ENCODE measurements at places on chromosomes 7 and 10.

DNA sequence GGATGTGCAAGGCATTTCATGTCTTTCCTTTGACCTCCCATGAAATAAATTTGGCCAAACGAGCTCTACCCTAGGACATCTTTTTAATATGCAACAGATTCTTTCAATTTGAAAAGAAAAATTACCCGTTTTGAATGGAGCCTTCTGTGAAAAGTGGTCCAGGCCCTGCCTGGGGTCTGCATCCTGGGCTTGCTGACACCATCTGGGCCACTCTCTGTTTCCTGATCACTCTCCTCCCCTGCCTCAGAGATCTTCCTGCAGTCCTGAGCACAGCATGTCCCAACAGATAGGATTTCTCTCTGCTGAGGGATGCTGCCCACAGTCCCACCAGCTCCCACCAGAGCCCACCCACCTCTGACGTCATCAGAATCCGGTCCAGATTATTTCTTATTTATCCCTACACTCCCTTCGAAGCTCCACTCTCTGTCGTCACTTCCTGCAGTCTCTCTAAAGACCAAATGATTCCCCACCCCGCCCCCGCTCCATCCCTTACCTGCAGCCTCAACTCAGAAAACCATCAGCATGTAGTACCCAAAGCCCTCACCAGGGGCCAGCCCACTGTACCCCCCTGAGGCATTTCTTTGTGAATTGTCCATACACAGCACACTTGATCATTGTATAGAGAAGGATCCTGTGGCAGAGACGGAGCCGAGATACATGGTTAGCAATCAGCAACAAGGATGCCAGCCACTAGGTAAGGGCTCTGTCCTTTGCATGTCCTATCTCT lies 192.1 kb upstream of the MGMT start:
- peak; percentile 5 for DNase-seq

- DNase-seq = no peak
Measured at GRCh38 chr7:128812514-128813168, 17.6 kb upstream of the FLNC start.

DNA sequence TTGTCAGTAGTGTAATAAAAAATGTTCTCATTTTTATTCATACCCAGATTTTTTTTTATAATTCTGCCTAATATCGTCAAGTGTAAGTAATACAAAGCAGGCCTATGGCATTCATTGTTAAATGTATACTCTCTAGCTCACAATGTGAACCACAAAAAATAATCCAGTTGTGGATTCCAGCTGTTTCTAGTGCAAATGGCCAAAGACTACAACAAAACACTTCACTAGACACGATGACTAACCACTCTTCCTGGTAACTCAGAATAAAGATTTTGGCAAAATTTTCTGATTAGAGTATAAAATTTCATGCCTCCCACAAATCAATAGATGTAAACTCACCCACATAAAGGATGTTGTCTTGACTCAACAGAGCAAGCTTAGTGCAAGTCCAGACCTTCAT lies 396.6 kb downstream of the DGKB start:
- DNase-seq = no peak

GRCh38 chr7:49639068-49639593 lies 134.3 kb upstream of the VWC2 start:
- DNase-seq = no peak

DNA sequence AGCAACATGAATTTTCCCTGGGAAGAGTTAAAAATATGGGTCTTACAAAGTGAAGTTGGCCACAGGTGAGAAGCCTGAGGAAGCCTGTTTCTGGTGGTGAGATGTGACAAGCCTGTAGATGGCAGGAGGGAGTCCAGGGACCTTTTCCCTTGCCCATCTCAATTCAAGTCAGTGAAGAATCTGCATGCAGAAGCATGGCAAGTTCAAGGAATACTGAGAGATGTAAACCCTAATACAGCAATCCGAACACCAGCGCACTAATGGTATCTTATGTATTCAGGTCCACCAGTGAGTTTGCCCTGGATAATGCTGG lies 73.6 kb downstream of the RHOBTB1 start:
- no peak for DNase-seq

DNA sequence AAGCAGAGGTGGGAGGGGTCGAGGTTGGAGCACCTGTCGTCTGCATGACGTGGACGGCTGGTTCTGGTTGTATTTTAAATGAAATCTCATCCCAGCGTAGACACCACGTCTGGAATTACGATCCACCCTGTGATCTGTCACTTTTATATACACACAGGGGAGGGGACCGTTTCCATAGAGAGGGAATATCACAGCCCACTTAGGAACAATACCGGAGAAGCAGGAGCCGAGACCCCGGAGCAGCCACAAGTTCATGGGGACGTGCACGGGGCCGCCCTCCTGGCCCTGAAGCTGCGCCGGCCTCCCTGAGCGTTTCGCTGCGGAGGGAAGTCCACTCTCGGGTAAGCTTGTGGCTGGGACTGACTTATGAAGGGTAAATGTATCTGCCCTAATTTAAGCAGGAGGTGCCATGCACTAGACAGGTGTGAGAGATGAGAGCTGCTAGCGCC lies at the start of gene UCN3:
Gene UCN3, plus strand, starts transcription at position 77 of the 449 bp plus-strand sequence. CDS start 8,755 bp downstream, outside the sequence.
- DNase-seq = no peak

DNA sequence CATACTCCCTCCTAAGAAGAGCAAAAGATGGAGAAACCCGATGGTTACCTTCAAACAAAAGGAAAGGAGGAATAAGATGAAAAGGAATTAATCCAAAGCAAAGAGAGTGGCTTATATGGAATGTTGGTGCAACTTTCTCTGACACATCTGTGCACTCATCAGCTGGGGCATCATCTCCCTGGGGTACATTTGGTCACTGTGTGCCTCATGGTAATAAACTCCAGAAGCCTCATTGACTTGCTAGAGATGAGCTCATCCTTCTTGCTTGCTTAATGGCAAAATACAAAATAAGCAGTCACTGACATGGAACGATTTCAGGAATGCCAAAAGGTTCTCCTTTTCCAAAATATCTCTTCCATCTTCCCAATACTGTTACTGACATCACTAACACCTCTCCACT lies 22.5 kb downstream of the CAV1 start:
- no peak for DNase-seq

DNA sequence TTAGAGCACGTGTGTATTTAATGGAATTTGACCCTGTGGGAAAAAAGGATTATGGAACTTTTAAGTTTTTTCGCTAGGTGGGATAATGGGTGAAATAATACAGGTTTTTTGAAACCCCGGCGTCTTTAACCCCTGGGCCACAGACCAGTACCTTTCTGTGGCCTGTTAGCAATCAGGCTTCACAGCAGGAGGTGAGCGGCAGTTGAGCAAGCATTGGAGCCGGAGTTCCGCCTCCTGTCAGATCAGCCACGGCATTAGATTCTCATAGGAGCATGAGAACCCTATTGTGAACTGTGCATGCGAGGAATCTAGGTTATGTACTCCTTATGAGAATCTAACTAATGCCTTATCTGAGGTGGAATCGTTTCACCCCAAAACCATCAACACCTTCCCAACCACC lies 28.6 kb downstream of the WAC start:
- DNase-seq = no peak

GRCh38 chr10:98420786-98421185 lies 5.8 kb upstream of the PYROXD2 start:
- DNase-seq = no peak

DNA sequence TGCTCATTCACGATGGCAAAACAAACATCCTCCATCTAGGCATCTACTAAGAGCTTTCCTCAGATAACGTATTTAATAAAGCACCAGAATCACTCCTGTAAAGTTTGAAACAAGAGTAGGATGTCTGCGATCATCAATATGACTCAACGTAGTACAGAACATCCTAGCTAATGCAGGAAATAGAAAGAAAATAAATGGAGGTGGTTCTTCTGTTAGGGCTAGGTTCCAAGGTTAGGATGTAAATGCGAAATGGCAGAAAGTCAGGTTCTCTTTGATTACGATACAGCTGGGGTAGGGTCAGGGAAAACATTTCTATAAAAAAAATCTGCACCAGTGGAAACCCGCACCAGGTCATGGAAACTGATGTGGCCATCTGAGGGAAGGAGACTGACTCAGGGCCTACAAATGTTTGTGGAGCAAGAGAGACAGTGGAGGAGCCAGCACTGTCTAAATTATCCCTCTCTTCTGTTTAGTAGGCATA lies 29.1 kb downstream of the CCDC6 start:
- no peak for DNase-seq

DNA sequence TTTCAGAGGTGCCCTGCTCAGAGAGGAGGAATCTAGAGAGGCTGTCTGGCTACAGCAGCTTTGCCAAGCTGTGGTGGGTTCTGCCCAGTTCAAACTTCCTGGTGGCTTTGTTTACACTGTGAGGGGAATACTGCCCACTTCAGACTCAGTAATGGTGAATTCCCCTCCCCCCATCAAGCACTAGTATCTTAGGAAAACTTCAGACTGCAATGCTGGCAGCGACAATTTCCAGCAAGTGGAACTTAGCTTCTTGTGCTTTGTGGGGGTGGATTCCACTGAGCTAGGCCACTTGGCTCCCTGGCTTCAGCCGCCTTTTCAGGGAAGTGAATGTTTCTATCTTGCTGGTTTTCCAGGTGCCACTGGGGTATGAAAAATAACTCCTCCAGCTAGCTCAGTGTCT lies 42.8 kb downstream of the CYP2C8 start:
- DNase-seq = no peak

DNA sequence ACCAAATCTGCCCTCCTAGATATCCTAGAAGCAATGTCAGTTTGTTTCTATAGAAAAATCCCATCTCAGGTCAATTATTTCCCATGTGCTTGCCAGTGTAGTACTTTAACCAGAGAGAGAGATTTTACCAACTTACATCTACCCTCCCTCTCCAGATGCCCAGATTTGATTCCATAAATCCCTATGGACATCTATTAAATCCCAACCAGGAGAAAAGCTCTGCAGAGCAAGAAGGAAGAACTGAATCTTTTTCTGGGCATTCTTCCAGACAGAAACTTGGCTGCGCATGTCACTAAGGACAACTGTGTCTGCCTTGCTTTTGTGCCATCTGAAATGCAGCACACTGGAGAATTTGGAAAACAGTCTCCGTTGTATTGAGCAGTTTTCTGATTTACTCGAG lies 597.6 kb downstream of the SORCS1 start:
- DNase-seq = no peak

- DNase-seq = no peak
Measured at GRCh38 chr7:39557222-39557621, 9.0 kb upstream of the YAE1 start.

DNA sequence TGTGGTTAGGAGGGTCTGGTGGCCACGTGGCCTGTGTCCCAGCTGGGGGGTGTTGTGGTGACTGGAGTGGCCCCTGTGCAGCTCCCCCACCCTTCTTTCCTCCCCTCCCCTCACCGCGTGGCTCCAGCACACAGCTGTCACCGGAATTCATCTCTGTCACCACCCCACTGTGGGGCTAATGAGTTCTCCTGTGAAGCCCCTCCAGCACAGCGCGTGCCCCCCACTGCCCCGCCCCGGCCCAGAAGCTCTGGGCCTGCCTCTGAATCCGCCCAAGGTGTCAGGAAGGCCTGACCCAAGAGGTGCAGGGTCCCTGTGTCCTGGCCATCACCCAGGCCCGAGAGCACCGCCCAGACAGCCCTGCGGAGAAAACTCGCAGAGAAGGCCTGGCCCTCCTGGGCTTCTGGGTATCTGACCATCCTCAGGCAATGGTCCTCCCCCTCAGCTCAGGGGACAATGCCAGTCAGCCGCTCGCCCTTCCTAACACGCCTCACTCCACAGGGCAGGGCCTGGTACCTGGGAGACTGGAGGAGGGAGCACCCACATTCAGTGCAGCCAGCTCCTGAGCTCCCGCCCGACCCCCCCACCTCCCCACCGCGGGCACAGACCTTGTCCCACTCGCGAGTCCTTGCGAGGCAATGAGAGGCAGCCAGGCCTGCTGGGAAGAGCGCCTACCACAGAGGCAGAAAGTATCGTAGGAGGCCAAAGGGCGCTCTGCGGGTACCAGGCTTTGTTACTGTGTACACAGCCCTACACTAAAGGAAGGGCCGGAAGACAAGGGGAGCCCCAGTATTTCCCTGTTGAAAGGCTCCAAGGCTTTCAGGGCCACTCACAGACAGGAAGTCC lies 38.2 kb downstream of the GBX1 start:
- no peak for DNase-seq

- DNase-seq = no peak
Measured at GRCh38 chr7:135884495-135885232, 92.5 kb downstream of the MTPN start.

DNA sequence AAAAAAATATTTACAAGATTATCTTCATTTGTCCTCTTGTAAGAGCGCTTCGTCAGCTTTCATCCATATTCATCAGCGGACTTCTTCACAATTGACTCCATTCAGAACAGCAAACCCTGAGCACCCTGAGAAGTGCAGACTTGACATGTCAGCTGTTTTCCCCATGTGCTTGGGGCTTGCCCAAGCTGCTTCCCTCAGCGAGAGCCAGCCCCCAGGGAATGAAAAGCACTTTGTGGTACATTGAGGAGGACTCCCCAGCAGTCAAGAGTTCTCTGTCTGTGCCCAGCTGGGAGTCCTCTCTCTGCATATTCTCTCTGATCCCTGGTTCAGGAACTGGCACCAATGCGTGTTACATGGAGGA lies 22.7 kb downstream of the HKDC1 start:
- DNase-seq = no peak

DNA sequence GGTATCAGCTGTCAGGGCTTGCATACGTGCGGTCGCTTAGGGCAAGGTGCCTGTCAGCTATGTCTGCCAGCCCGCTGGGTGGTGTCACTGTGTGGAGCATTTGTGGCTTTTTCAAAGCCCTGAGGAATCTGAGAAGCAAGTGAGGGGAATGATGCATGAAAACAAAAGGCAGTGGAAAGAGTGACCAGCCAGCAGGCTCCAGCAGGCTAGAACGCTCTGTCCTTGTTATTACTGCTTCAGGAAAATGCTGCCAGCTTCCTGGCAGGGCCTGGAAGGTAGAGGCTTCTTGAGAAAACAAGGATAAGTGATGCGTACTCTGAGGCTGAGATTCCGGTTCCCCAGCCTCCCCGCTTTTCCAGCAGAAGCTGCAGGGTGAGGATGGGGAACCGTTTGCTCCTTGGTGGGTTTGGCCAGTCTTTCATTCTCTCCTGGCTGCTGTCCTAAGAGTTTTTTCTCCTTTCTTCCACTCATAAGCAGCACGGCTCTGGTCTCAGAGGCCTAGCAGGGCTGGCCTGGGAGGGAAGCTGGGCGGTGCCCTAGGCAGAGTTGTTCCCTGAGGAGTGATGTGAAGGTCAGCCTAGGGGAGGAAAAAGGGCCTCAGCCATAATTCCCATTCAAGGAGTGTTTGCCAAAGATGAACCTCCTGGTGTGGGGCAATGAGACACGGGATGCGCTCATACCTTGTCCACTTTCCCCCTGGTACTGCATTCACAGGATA lies 42.8 kb upstream of the MKLN1 start:
- DNase-seq = no peak

DNA sequence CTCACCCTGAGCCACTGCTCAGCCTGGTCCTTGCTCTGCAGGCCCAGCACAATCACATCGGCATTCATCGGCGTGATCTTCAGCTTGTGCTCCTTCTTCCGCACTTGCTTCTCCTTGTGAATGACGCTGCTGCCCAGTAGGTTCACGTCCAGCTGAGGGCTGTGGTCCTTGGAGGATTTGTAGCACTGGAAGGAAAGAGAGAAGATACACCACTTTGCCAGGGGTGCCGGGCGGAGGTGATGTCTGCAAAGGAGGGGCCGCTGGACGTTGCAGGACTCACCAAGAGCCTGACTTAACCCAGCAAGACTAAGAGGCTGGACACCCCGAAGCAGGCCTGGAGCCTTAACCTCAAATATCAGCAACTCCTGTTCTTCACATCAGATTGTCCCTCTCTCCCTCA lies 74.8 kb downstream of the VWA2 start:
- DNase-seq = no peak

GRCh38 chr10:119518176-119518575 lies 24.3 kb downstream of the RGS10 start:
- DNase-seq = no peak
